ENCODE measurements at places on chromosomes 5 and 9. TPM values are rescaled to one million over a fixed set of nuclear protein-coding genes. Genes with fewer than 3 reads are reported as not detected.
A peak's percentile ranks its signal among the peaks of the same experiment; 100 is the strongest.

Gene C5orf58
- not detected for total RNA-seq

GRCh38 chr9:5575000-5575399 lies 53.9 kb upstream of the RIC1 start:
- H3K4me1 ChIP-seq = no peaks in the 10 kb centered on the region
- H3K36me3 ChIP-seq = no peaks in the 10 kb centered on the region
- H3K27me3 ChIP-seq = no peaks in the 10 kb centered on the region
- no peak for DNase-seq

- H3K36me3 ChIP-seq = no peaks in the 10 kb centered on the region
- peak overlapping the region; percentile 5 for H3K4me3 ChIP-seq
- peak; percentile 80 for DNase-seq
- peaks cover 10% of the 10 kb centered on the region for H3K4me1 ChIP-seq
Measured at GRCh38 chr9:21070171-21070571, 7.6 kb downstream of the IFNB1 start.

GRCh38 chr5:59584858-59585846 lies 308.4 kb downstream of the PDE4D start:
- H3K27me3 ChIP-seq = no peaks in the 10 kb centered on the region
- DNase-seq = no peak
- H3K36me3 ChIP-seq = no peaks in the 10 kb centered on the region
- H3K4me1 ChIP-seq = no peaks in the 10 kb centered on the region

- no peak overlapping the region for H3K4me3 ChIP-seq
- H3K4me1 ChIP-seq = no peaks in the 10 kb centered on the region
- no peaks in the 10 kb centered on the region for H3K36me3 ChIP-seq
- DNase-seq = no peak
Measured at GRCh38 chr5:53407373-53407772, 73.1 kb upstream of the FST start.

- H3K4me1 ChIP-seq = peaks cover 24% of the 10 kb centered on the region
- peaks cover 10% of the 10 kb centered on the region for H3K36me3 ChIP-seq
- DNase-seq = no peak
- no peaks in the 10 kb centered on the region for H3K27me3 ChIP-seq
- peak overlapping the region; percentile 65 for H3K27ac ChIP-seq
- H3K4me3 ChIP-seq = no peak overlapping the region
Measured at GRCh38 chr9:125931211-125931610, 184.0 kb downstream of the PBX3 start.

DNA sequence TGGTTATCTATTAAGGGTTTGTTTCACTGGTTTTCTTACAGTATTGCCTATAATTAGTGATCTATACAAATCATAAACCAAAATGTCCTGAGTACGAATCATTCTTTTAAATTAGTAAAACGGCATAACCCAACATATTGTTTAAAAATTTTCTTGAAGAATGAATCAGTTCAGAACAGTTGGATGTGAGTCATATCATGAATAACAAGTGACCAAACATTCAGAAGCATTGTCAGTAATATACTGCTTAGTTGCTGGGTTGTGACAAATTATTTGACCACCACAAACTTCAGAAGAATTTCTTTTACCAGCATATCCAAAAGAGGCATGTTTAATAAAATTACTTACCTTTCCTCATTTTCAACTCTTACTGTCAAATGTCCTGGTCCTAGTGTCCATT lies 111.2 kb downstream of the UNC13B start:
- H3K4me1 ChIP-seq = no peaks in the 10 kb centered on the region
- no peaks in the 10 kb centered on the region for H3K36me3 ChIP-seq
- H3K4me3 ChIP-seq = no peak overlapping the region
- no peak overlapping the region for H3K27ac ChIP-seq

DNA sequence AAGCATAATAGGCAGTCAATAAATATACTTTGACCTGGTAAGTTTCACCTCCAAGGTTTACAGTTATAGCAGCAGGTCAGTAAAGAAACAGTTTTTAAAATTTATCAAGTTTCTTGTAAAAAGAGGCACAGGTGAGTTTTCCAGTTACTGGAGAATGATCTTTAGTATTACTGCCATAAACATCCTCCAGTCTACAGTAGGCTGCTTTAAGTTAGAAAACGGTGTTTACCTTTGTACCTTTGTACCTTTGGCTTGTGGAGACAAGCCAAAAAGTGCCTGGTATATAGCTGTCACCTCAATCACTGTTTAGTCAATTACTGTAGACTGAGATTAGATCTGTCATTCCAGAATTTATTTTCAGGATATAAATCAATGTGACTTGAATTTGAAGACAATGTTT lies 42.7 kb upstream of the SRFBP1 start:
- H3K4me3 ChIP-seq = no peak overlapping the region
- no peaks in the 10 kb centered on the region for H3K36me3 ChIP-seq
- H3K27ac ChIP-seq = no peak overlapping the region
- DNase-seq = no peak
- H3K4me1 ChIP-seq = no peaks in the 10 kb centered on the region

DNA sequence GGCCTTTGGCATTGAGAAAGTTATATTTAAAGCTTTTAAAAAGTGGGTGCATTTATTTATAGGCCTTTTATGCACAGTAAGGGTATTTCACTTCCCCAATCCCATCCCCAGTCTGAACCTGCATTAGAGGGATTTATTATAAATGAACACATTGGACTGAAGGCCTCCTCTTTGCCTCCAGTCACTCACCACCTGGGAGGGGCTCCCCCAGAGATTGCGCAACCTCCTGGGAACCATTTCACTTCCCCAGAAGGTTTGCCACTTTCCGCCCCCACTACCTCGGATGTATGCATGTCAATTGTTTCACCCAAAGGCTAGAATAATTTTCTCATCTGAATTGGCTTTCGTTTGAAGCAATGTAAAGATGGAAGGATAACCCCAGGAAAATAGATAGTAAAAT lies 29.8 kb upstream of the VCAN start:
- H3K27ac ChIP-seq = no peak overlapping the region
- H3K4me1 ChIP-seq = no peaks in the 10 kb centered on the region
- H3K36me3 ChIP-seq = no peaks in the 10 kb centered on the region
- H3K4me3 ChIP-seq = no peak overlapping the region
- H3K27me3 ChIP-seq = no peaks in the 10 kb centered on the region
- no peak for DNase-seq

DNA sequence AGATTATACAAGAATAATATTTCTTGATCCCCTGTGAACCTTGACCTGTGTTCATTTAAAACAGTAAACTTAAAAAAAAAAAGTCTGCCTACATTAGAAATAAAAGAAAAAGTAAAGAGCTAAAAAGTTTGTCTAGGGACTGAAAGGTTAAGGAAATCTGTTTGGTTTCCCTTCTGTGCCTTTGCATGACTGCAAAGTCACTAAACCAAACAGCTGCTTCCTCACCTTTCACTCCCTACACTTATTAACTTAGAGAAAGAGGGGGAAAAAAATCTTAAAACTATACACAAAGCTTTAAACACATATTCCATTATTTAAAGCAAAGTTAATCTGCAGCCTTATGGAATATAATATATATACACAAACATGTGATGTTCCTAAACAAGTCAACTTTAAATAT lies 65.1 kb downstream of the ZFR start:
- H3K4me3 ChIP-seq = no peak overlapping the region
- H3K27ac ChIP-seq = no peak overlapping the region
- no peaks in the 10 kb centered on the region for H3K27me3 ChIP-seq

- DNase-seq = no peak
- no peak overlapping the region for H3K27ac ChIP-seq
- no peaks in the 10 kb centered on the region for H3K27me3 ChIP-seq
- H3K4me1 ChIP-seq = no peaks in the 10 kb centered on the region
Measured at GRCh38 chr5:134943547-134943946, 24.2 kb upstream of the CATSPER3 start.

DNA sequence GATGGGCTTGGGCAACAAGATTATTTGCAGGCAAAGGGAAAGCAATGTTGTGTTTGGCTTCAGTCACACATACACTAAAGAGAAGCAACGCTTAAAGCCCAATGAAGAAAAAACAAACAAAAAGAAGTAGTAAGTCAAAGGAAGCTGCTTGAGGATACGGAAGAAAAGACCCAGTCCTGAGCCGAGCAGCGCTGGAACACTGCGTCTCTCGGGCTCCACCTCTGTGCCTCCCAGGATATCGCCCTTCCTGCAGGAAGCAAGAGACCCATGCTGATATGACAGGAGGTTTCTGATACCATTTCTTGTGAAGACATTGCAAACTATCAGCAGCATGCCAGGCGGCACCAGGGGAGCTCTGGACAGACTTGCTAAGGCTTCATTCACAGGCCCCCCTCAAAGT lies 9.9 kb downstream of the GNAQ start:
- DNase-seq = no peak
- no peaks in the 10 kb centered on the region for H3K36me3 ChIP-seq
- peaks cover 72% of the 10 kb centered on the region for H3K4me1 ChIP-seq
- H3K27ac ChIP-seq = no peak overlapping the region

GRCh38 chr9:17380126-17380861 lies 198.6 kb upstream of the SH3GL2 start:
- H3K4me3 ChIP-seq = no peak overlapping the region
- DNase-seq = no peak
- H3K36me3 ChIP-seq = no peaks in the 10 kb centered on the region
- no peak overlapping the region for H3K27ac ChIP-seq
- no peaks in the 10 kb centered on the region for H3K4me1 ChIP-seq

DNA sequence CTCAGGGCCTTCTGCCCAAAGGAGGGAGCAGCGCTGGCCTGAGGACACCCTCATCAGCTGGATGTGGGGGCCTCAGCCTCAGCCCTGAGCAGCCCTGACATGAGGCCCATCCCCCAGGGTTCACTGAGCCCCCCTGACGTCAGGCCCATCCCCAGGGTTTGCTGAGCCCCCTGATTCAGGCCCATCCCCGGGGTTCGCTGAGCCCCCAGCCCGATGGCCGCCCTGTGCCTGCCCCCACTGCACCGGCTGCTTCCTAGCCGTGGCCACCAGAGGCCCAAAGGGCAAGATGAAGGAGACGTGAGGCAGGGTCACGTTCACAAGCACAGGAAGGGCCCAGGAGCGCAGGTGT lies 19.5 kb upstream of the NSMF start:
- no peaks in the 10 kb centered on the region for H3K4me1 ChIP-seq
- no peak overlapping the region for H3K4me3 ChIP-seq
- DNase-seq = peak; percentile 46
- no peaks in the 10 kb centered on the region for H3K36me3 ChIP-seq
- no peak overlapping the region for H3K27ac ChIP-seq
